ENCODE measurements at places on chromosomes 12 and 14.
A peak's percentile ranks its signal among the peaks of the same experiment; 100 is the strongest.

DNA sequence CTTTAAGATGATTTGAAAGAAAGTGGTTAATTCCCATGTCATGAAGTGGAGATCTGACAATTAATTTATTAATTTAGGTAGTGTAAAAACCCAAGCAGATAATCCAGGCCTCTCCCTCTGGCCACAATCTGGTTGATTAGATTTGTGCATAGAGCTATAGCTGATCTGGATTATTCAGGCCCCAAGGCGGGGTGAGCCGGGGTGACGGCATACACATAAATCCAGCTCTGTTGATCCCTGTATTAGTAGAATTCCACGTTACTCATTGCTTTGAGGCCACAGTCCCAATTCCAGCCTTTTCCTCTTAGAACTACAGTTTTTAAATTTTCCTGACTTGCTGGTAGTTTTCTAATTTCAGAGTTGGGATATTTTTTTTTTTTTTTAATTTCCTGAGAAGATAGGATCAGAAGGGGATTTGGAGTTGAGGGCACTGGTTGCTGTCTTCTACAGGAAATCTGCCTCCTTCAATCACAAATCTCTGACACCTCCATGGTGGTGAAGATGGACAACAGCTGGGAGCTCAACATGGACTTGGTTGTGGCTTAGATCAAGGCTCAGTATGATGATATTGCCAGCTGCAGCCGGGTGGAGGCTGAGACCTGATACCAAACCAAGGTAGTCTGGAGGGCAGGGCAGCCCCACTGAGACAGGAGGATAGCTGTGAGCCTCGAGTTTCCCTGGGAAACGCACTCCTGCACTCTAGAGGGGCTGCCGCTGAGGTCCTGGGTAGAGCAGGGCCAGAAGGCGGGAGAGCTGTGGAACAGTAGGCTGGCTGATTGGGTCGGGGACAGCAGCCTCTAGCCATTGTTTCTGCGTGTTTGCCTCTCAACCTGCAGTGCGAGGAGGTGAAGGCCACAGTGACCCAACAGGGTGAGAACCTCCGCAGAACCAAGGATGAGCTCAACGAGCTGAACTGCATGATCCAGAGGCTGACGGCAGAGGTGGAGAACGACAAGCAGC, 19.4 kb downstream of the KRT85 start:
- no peak for DNase-seq

GRCh38 chr14:49970474-49971147, 77.7 kb downstream of the ARF6 start:
- DNase-seq = no peak

GRCh38 chr14:100767788-100768536, 41.3 kb downstream of the DLK1 start:
- no peak for DNase-seq

- DNase-seq = no peak
These were observed 155.4 kb upstream of the EGLN3 start for GRCh38 chr14:34106310-34106709.

DNA sequence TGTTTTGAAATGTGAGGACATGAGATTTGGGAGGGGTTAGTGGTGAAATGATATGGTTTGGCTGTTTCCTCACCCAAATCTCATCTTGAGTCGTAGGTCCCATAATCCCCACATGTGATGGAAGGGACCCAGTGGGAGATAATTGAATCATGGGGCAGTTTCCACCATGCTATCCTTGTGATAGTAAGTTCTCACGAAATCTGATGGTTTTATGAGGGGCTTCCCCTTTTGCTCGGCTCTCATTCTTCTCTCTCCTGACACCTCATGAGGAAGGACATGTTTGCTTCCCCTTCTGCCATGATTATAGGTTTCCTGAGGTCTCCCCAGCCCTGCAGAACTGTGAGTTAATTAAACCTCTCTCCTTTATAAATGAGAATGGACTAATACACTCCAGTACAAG, 18.0 kb downstream of the GALNT6 start:
- no peak for DNase-seq

- DNase-seq = no peak
These were observed 131.9 kb downstream of the SMOC1 start for GRCh38 chr14:70011098-70011497.

DNA sequence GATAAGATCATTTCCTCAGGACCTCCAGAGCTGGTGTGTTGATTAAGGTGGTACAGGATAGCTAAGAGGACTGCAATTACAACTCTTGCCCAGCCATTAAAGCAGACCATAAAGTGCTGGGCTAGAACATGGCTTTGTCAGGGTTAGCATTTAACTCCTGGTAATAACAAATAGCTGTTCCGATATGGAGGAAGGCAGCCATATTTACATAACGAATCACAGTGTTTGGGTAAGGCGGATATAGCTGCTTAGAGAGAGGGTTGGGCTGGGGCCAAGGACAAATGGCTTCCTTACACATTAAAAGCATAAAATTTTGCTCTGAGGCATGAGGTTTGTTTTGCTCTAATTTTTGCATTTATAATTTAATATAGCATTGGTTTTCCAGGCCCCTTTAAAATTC, 297.7 kb upstream of the DDHD1 start:
- DNase-seq = no peak

DNA sequence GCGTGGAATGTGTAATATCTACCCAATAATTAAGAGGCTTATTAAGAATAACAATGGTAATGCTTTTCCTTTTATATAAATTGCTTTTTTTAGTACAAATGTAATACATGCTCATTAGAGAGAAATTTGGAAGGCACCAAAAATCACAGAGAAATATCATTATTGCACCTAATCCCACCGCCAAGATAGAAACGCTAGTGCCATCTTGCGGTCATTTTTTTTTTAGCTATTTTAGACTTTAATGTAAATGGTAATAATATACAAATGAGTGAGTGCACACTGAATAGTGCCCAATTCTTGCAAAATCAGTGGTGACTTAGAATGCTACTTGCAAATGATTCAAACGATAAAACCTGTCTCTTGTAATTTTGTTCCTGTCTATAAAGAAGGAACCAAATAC, 576.8 kb upstream of the TMEM132C start:
- DNase-seq = no peak

DNA sequence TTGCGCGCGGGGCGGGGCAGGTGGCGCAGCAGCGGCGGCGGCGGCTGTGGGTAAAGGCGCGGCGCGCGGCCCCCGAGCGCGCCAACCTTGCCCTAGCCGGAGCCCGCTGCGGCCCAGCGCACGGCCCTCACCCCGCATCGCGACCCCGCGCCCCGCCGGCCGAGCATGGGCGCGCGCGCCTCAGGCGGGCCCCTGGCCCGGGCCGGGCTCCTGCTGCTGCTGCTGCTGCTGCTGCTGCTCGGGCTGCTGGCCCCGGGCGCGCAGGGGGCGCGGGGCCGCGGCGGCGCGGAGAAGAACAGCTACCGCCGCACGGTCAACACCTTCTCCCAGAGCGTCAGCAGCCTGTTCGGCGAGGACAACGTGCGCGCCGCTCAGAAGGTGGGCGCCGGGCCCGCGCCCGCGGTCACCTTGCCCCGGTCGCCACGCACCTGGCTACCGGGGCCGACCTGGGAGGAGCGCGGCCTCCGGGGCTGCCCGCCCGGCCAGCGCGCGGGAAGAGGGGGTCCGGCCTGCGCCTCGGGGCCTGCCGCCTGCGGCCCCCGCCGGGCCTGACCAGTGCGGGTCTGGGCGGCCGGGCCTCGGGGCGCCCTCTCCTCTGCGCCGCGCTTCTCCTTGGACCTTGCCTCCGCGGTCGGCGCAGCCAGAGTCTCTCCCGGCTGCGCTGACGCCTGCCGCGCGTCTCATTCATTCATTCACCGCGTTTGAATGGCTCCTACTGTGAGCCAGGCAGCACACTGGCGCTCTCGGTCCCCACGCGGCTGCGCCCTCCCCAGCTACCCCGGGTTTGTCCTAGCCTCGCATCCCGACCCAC, at the start of gene BRI3BP:
TSS of gene BRI3BP (plus strand) at position 20 of the 811 bp plus-strand sequence. CDS start at position 166, 146 bp downstream.
- DNase-seq = no peak

GRCh38 chr12:5568325-5568981, 136.5 kb downstream of the NTF3 start:
- no peak for DNase-seq

GRCh38 chr14:94581127-94581999, at the start of gene SERPINA5:
Gene SERPINA5 (plus strand): TSS chr14:94581426. CDS start chr14:94587363, 5,937 bp downstream.
- no peak for DNase-seq

GRCh38 chr12:44497044-44497443, 379.1 kb downstream of the NELL2 start:
- DNase-seq = no peak

DNA sequence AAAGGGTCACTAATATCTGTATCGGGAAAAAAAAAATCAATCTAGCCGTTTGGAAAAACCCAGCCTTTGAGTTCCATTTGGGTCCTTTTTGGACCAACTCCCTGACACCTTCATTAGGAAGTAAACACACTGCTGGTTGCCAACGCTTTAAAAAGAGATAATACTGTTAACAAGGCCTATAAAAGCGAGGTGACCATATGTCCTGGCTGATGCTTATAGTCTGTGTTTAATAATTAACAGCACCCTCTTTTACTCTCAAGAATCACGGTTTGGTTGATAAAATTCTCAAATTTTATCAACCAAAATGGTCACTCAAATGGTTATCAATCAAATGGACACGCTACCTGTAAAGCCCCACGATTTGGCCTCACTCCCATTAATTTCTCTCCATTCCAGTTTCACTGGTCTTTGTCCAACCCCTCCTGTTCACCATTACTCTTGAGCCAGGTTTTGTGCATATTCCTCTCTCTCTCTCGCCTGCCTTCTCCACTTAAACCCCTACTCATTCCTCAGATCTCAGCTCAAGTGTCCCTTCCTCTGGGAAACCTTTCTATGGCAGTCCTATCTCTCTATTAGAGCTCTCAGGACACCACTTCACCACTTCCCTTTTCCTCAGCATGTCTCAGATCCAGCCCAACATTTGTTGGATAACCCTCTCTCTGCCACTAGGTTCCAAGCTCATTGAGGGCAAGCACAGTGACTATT, 9.5 kb downstream of the BTG1 start:
- no peak for DNase-seq

GRCh38 chr14:95953111-95953724, 76.6 kb downstream of the TUNAR start:
- DNase-seq = no peak

DNA sequence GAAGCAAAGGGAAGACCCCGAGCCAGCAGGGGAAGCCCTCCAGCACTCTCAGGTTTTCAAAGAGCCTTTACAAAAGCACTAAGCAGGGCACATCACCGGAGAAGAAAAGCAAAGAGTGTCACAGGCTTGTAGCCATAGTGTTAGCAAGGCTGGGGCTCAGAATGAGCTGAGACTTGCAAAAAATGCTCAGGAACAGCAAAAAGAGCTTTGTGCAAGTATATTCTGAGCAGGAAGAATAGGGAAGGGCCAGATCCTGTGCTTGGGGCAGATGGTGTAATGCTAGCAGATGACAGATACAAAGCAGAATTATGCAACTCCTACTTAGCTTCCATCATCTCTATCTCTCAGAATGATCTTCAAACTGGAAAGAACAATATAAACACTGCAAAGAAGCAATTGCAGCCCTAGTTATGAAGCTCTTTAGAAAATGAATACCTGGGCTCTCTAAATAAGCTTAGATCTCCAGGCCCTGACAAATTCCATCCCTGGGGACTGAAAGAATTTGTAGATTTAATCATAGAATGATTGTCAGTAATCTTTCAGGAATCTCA, 23.7 kb upstream of the PARP11 start:
- peak; percentile 34 for DNase-seq

DNA sequence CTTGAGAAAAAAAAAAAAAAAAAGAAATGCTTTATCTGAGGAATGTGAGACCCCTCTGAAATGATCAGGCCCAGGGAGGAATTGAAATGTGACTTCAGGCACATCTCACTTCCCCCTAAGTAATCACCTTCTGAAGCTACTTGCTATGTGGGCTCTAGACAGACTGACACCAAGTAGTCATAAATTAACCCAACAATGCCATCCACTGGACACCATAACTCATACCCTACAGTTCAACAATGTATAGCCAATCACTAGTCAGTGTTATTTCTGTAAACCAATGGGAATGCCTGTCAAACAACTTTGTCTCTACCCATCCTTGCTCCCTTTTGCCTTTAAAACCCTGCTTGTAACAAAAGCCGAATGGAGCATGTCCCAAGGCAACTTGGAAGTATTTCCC, 182.7 kb upstream of the TMPO start:
- DNase-seq = no peak

DNA sequence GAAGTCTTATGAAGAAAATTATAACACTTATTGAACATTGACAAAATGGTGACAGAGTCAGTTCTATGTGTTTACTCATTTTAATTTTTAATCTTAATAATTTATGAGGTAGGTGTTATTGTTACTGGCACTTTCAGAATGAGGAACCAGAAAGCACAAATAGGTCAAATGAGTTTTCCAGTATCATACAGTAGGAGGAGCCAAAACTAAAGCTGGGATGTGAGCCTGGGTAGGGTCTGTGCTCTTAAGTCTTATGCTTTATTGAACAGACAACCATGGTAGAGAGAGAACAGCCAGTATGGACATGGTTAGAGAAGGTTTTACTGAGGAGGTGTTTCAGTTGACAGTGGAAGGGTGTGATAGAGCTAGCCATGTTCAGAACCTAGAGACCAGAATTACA, 775.7 kb downstream of the TMTC2 start:
- DNase-seq = no peak

DNA sequence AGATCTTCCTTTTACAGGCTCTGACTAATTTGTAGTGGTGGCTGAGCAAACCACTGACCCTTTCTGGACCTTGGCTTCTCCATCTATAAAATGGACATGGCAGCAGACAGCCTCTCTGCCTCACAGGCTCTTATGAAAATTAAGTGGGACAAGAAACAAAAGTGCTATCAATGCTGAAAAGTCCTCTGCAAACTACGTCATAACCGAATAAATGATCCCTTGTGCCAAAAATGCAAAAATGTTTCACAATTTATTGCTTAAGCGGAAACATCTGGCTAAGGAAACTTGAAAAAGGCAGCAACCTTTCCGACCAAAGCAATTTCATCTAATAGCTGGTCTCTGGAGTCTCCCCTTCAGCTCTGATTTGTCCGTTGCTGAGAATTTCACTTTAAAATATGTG, 108.5 kb upstream of the PLXNC1 start:
- DNase-seq = no peak

- peak; percentile 44 for DNase-seq
These were observed 318.6 kb downstream of the ITPR2 start for GRCh38 chr12:26514364-26514763.

DNA sequence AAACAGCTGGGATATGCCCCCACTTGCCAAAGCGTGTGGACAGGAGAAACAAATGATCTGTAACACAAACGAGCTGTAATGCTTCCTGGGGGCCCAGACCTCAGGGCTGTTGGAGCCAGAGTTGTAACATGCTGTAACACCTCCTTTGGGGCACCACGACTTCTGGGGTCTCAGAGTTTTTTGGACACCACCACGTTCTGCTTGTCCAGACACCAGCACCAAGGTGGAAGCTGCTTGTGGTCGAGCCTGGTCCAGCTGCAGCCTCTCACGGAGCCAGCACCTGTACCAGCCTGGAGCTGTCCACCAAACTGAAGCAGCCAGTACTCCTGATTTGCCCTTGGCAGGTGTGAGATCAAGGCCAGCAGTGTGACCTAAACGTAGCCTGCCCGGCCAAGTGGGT, 879.4 kb downstream of the SLC6A15 start:
- no peak for DNase-seq
